Kidney epithelial cell (primary cell): ENCODE measurements at places on chromosomes 12 and 14. TPM values are rescaled to one million over a fixed set of nuclear protein-coding genes. Genes with fewer than 3 reads are reported as not detected.

GRCh38 chr12:62069976-62070375 lies 190.2 kb upstream of the USP15 start:
- no peak for DNase-seq

DNA sequence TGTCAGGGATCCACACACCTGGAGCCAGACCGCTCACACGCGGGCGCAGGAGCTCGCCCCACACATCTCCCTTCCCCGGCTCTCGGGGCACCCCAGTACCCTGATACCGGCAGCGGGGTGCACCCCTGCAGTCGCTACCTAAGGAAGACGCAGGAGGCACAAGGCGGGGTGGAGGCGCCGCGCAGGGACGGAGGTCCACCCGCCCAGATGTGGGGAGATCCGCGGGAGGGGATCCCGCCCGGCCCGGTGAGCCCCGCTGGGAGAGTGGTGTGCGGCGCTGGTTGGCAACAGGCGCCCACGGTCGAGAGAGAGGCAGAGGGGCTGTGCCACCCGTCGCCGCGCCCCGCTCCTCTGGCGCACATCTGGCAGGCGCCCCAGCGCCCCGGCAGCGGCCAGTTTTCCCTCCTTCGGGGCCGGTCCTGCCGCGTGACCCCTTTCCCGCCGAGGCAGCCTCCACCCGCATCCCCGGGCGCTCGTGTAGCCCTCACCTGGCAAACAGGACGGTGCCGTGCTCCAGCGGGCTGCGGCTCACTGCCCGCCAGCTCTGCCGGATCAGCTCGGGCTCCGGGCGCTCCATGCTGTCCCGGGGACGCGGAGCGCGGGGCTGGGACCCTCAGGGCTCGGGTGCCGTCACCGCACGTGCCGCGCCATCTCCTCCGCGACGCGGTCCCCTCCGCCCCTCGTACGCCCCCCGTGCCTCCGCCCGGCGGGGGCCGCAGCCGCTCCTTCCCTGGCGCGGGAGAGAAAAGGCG lies 469 bp downstream of the NGB start:
- DNase-seq = no peak

GRCh38 chr14:96104469-96105057 lies 65.4 kb downstream of the C14orf132 start:
- DNase-seq = peak; percentile 93

- DNase-seq = no peak
Observed at GRCh38 chr12:112309797-112310196, 72.4 kb downstream of the HECTD4 start.

DNA sequence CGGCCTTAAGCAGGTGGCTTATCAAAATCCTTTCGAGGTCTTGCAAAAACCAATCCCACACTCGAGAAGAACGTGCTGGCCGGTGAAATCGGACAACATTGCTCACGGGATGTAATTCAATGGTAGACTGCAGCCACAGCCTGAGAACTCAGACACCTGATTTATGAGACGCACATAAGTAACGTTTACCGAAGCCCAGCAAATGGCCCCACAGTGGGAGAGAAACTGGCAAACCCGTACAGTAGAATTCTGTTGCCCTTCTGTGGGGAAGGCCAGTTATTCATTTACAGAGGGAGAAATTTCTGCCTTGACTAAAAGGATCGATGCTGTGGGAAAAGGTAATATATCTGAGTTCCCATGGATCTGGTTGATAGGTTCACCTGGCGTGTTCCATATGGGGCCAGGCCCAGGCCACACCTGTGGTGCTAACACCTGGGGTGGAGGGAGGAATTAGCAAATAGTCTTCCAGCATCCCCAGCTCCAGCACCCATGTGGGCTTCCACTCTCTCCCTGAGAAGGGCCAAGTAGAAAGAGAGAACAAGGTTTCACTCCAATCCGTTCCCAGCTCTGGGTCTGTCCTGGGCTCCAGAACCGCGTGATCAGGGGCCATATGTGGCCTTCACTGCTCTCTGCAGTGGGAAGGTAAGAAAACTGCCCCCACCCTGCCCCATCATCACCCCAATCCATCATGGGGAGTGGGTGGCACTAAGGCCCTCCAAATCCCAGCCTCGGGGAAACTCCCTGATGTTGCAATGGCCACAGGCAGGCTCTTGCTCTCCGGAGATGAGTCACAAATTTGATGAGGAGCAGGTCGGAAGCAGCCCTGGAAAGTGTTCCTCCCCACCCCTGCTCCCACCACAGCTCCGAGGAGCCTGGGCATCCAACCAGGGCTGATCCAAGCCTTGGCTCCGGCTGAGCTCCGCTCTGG lies 12.7 kb downstream of the BDKRB1 start:
- peak; percentile 86 for DNase-seq

DNA sequence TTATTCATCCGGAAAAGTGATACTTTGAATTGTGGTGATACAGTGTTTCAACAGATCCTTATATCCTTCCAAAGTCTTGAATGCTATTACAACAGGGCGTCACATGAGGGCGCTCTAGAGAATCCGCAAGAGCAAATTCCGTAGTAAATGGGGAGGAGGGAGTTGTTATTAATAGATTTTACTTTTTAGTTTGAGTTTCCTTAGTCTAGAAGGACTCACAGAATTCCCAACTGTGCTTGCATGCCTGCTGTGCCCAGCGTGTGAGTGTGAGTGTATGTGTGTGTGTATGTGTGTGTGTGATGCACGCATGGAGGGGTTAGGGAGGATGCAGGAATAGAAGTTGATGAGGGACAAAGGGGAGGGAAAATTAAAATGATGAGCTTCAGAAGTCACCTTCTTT lies 375.3 kb downstream of the C12orf75 start:
- DNase-seq = peak; percentile 28

The OVCH1 gene
- not detected in 2 replicates for total RNA-seq
